Jurkat, Clone E6-1 (cell line): ENCODE measurements at places on chromosomes 3 and 15.

DNA sequence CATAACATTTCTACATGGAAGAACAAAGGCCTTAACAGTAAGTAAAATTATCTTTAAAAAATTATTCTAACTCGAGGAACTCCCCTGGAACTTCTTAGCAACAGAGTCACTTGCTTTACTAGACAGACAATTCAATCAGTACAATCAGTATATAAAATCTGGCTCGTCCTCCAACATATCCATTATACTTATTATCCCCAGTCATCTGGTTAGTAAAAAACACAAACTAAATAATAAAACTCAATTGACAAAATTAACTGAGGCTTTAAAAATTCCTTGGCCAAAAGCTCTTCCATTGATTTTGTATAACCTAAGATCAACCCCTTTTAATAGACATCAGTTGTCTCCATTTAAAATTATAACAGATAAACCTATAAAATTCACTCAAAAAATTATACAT is 105.6 kb downstream of the MYRIP start:
- no peak for DNase-seq

DNA sequence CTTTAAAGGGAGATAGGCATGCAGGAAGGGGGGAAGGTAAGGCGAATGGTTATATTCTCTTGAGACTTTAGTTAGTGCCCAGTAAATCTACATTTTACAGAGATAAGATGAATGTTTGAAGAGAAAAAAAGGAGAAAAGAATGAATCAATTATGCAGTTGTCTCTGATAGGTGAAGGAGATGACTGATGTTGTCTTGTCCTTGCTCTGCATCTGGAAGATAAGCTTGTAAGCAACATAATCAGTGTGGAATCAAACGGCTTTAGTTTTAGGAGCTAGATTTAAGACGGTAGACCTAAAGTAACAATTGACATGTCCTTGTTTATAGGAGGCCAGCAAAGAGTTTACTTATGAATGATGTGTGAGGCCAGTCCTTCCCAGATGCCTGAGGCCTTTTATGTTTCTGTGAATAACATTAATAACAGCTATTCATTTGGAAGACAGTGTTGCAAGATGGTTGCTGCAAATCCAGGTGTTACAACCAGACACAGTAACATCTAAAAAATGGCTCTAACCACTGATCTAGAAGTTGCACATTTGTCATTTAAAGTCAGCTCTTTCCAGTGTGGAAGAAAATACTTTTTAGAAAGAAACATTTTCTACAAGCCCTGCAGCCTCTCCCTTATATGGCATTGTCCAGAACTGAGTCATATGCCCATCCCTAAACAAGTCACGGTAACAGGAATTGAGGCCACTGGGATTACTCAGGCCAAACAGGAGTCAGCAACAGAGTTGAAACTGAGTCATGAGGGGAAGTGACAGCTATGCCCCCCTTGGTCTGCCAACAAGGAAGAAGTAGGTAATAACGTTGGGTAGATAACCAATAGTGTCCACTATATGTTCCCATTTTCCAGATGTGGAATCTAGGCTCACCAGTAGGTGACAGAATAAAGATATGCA is 77.5 kb upstream of the FBN1 start:
- DNase-seq, result no peak

- no peak for DNase-seq
Measured at GRCh38 chr15:66723826-66724731, 22.0 kb downstream of the SMAD6 start.

- DNase-seq, result peak; percentile 87
Measured at GRCh38 chr3:122283796-122284445, 41.1 kb upstream of the CSTA start.

GRCh38 chr3:52339612-52340011 is 23.5 kb downstream of the DNAH1 start:
- peak; percentile 87 for DNase-seq

DNA sequence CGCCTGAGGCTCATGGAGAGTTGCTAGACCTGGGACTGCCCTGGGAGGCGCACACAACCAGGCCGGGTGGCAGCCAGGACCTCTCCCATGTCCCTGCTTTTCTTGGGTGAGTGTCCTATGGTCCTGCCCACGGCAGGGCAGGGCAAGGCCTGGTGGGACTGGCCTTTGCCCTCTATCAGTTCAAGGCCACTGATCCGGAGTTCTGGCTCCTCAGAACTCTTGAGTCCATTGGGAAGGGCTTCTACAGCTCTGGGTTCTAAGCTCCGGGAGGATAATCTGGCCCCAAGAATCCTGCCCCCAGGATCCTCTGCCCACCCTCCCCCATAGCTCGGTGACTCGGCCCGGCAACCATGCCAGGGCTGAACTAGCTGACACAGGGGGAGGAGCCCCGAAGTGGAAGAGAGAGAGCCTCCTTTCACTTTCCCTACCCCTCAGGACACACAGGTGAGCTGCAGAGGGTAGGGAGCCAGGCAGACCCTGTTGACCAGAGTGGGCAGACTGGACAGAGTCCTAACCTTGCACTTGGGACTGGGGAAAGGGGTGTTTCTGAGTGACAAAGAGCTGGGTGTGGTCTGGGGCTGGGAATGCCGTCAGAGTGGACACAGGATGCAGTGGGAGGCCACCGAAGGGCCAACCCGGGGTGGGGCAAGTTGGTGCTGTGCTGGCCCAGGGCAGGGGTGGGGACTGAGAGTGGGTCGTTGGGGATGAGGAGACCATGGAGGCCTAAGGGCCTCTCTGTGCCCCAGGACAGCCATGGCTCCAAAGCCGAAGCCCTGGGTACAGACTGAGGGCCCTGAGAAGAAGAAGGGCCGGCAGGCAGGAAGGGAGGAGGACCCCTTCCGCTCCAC is 664 bp downstream of the PARP3 start:
- DNase-seq, result no peak

DNA sequence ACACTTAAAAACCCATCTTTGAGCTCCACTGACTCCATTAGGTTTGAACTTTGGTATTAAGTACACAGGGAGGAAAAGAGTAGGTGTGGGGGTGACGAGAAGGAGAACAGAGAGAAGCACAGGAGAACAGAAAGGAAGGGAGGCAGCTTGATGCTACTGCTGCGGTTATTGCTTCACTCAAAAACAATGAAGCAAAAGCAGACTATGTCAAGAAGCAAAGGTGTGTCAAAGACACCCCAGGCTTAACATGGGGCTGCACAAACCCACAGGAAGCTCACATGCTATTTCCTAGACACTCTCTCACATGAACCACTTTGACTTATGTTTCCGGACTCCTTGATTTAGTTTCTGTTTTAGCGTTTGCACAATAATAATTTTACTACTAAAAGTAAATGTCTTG is 961.0 kb upstream of the CFAP20DC start:
- DNase-seq, result peak; percentile 97

DNA sequence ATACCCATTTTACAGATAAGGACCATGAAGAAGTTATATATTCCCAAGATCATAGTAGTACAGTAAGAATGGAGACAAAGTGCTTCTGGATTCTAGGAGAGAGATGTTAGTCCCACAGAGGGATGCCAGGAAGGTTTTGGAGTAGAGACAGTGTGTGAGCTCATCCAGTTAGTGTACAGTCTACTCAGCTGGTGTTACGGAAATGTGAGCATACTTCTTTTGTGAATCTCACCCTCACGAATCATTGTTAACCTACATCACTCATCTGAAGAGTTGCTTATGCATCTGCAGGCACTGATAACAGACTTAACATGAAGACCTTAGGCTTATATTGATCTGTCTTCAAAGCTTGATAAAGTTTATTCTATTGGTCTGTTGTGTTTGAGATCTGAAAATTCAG is 106.6 kb upstream of the PTPRG start:
- DNase-seq, result no peak

DNA sequence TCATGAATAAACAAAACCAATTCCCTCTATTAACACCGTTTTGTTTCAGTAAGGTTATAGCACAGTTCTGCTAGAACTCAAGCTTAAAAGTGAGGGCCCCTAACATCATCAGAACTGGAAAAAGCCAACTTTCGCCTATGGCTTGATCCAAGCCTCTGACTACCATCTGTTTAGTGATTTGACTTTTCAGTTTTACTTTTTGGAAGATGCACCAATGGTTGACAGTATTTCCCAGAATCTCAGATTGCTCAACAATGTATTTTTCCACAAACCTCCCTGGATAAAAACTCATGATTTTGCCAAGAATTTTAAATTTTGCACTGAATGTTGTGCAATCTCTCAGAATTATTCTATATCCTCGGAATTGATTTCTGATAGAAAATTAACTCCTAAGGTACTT is 190.7 kb downstream of the LSAMP start:
- no peak for DNase-seq

- DNase-seq, result no peak
Measured at GRCh38 chr3:90041995-90042394, 934.6 kb downstream of the EPHA3 start.

DNA sequence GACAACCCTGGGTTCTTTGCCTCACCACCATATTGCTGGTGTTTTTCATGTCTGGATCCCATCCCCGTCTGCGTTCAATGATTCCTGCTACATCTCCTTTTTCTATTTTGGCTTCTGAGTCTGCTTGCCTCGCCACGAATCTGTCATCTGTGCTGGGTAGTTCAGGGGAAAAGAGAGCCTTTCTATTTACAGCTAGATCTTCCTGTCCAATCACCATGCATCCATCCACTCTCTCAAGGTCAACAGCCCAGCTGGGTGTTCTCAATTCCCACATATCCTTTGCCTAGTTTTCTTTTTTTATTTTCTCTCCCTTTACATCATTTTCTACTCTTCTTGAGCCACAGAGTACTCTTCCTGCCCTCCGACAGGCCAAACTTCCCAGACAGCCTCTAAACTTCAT is 104.8 kb upstream of the RAD18 start:
- DNase-seq, result no peak

DNA sequence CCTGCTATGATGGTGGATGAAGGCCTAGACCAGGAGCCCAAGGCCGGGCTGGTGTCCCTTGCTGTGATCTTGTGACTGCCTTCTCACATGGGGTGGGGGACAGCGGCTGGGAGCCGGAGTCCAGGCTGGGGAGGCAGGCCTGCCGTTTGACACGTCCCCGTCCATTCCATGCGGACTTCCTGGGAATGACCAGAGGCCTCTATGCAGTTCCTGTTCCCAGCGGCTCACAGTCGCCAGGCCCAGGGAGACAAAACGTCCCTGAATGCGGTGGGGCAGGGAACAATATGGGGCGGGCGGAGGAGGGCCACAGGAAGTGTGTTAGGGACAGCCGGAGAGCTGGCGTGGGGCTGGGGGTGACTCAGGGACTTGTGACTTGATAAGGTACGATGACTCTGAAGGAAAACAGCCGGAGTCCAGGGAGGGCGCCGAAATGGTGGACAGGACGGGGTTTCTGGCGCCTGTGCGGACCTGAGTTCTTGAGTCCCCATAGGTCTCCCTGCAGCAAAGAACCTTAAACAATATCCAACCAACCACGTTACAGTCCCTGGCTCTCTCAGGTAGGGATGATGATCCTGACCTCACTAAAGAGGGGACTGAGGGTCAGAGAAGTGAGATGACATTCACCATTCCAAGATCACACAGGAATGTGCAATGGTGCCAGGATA is 40.5 kb upstream of the SMAD6 start:
- DNase-seq, result no peak

DNA sequence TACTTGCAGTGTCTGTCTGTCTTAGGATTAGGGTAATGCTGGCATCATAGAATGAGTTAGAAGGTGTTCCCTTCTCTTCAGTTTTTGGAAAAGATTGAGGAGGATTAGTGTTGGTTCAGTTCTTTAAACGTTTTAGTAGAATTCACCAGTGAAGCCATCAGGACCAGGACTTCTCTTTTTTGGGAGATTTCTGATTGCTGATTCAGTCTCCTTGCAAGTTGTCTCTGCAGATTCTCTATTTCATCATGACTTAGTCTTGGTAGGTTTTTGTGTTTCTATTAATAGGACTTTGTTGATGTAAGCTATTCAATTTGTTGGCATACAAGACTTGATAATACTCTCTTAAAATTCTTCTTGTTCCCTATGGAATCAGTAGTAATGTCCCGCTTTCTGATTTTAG is 48.9 kb downstream of the STT3B start:
- no peak for DNase-seq

- DNase-seq, result peak; percentile 8
Measured at GRCh38 chr3:156626104-156626503, 48.3 kb upstream of the TIPARP start.

DNA sequence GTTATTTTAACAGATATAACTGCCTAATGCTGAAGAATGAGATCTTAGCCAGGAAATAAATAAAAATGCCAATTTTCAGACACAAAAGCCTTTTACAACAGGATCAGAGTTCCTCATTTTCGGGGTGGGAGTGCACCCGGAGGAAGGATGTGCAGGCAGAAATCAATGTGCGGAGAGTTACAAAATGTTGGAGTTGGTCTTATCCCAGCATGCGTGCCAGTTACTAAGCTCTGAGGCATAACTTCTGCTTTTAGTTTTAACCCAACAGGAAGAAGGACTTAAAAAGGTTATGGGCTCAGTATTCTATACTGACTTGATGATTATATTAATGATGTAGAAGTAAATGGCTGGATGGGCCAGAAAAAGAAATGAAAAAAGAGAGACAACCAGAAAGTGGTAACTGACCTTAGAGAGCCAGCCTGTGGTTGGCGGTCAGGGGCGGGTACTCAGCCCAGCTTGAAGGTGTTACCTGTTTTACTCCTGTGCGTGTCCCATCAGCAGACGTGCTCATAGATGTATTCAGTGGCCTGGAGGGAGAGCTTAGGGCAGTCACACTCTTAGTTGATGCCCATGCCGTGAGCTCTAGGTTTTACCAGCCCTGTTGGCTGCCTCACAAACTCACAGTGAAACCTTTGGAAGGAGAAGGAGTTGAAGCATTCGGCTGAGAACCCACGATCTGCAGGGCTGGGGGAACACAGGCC is 164.7 kb downstream of the SV2B start:
- DNase-seq, result no peak

DNA sequence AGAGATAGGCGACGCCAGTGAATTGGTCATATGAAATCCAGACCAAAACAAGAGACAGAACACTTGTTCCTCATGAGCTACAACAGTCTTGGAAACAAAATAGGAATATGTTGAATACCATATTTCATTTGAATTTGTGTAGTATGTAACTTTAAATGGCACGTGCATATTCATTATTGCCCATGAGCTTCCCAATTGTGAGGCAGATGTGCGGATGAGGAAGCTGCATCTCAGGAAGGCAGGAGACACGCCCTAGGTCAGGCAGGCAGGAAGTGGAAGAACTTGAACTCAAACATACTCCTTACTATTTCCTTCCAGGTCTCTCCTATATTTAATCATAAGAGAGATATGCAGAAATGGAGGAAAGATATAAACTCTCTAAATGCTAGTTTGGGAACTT is 106.8 kb upstream of the SLC2A2 start:
- DNase-seq, result no peak

- DNase-seq, result no peak
Measured at GRCh38 chr3:126954141-126954842, 28.6 kb upstream of the PLXNA1 start.

DNA sequence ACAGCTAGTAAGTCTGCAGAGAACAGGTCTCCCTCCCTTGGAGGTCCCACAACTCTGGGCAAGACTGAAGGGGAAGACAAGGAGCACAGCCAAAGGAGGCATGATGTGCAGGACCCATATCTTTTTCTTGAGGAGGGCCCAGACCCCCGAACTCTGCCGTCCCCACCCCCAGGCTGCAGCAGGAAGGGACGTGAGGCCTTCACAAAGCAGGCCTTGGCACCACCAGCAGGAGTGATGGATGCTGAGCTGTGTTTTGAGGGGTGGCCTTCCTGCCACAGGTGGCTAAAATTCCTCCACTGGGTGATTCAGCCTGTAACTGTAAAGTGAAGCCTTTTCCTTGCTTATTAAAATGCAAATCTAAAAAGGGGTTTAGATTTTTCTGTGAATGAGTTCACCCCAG is 8.6 kb downstream of the PLA2G4D start:
- DNase-seq, result no peak

- no peak for DNase-seq
Measured at GRCh38 chr3:50278123-50278879, 586 bp upstream of the LSMEM2 start.

GRCh38 chr3:150428562-150428961 is 20.5 kb downstream of the TSC22D2 start:
- no peak for DNase-seq
